ENCODE measurements at places on chromosomes 6 and 20. TPM values are rescaled to one million over a fixed set of nuclear protein-coding genes. Genes with fewer than 3 reads are reported as not detected.

The AVP gene
- not detected for total RNA-seq

The C6orf58 gene
- total RNA-seq = not detected

The SPATA25 gene
- total RNA-seq = 3.8 TPM

The RSPH4A gene
- total RNA-seq = 20.6 TPM

DNA sequence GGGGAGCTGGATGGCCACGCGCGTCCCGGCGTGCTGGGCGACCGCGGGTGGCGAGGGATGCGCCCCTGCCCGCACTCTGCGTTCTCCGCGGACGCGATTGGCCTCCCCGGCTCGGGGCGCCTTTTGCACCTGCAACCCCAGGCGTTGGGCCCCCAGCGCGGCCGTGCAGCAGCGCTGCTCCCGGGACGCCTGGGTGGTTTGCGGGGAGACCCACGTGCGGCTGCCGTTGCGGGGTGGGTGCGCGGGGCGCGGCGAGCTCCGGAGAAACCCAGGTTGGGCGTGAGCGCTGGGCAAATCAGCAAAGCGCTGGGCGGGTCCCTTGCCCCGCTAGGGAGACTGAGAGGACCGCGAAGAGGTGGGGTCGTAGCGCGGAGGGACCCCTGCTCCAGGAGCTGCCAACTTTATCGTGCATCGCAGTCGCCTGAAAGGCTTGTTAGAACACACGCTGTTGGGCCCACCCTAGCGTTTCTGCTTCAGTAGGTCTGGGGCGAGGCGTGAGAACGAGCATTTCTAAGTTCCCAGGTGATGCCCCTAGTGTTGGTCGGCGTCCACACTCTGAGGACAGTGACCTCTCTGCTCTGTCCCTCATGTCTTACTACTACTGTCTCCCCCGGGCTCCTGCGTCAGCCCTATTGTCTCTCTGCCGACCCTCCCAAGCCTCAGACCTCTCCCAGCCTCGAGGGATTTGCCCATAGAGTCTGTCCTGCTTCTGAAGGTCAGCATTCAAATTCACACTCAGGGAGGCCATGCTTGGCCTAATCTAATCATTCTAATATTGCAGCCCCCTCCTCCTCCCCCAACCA, 538 bp upstream of the ZFP64 start:
- peak overlapping the region; percentile 90 for H3K4me3 ChIP-seq
- H3K36me3 ChIP-seq = no peaks in the 10 kb centered on the region
- DNase-seq = peak; percentile 55
- H3K4me1 ChIP-seq = no peaks in the 10 kb centered on the region
- H3K27ac ChIP-seq = peak overlapping the region; percentile 93
- H3K27me3 ChIP-seq = no peaks in the 10 kb centered on the region

DNA sequence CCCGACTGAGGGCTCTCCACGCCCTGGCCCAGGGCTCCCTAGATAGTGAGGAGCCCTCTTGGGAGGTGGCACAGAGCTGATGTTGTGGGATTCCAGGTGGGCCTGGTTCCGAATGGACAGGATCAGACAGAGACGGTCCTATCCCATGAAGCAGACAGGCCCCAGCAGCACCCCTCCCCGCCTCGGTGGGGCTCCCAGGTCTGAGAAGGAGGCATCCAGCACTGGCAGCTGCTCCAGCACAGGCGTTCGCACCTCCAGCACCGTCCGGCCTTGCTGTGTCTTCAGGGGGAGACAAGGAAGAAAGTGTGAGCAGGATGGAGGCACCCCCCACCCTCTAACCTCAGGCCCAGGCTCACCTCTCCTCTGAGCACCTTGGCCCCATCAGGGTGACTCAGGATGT, 28.7 kb downstream of the COL11A2 start:
- H3K27ac ChIP-seq = no peak overlapping the region
- no peaks in the 10 kb centered on the region for H3K36me3 ChIP-seq
- no peak for DNase-seq
- H3K4me1 ChIP-seq = no peaks in the 10 kb centered on the region
- no peak overlapping the region for H3K4me3 ChIP-seq
- no peaks in the 10 kb centered on the region for H3K27me3 ChIP-seq

DNA sequence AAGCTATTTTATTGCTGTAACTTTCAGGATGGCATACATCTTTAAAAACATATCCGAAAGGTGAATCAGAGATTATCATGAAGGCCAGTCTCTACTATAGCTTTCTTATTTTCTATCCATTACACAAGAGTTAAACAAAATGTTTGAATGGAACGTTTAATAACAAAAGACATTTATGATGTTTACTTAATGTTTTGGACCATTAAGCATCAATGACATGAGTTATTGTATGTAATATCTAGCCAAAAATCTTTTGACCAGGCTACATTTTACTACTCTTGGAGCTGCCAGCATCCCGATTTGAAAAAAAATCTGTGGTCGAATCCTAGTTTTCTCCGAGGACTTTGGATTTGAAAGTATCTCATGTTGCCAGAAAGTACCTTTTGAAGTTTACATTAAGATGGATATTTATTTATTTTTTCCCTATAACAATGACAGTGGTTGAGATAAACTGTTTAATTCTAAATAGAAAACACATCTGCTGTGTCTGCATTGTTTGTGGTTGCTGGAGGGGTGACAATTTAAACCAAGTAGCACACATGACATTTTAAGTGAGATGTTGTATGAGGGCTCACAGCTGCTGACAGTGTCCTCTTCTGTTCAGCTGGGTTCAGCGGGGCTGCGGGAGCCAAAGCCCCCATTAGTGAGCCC, 293.7 kb upstream of the TCF21 start:
- no peaks in the 10 kb centered on the region for H3K27me3 ChIP-seq
- no peak overlapping the region for H3K27ac ChIP-seq
- DNase-seq = peak; percentile 98

DNA sequence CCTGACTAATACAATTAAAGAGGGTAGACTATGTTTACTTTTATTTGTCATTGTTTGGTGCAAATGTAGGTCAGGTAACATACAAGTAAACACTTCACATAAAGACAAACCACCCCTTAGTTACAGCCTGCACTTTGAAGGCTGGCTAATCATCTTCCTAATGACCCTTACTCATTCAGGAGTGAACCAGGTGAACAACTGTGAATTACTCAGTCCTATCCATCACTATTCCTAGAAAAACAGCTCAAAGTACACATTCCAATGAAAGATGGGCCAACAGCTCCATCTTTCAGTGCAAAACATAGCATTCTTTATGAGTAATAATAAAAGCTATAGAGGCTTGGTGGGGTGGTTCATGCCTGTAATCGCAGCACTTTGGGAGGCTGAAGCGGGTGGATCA, 78.2 kb downstream of the FRK start:
- H3K4me3 ChIP-seq = no peak overlapping the region
- H3K27me3 ChIP-seq = no peaks in the 10 kb centered on the region
- no peak for DNase-seq
- H3K36me3 ChIP-seq = no peaks in the 10 kb centered on the region
- H3K27ac ChIP-seq = no peak overlapping the region

DNA sequence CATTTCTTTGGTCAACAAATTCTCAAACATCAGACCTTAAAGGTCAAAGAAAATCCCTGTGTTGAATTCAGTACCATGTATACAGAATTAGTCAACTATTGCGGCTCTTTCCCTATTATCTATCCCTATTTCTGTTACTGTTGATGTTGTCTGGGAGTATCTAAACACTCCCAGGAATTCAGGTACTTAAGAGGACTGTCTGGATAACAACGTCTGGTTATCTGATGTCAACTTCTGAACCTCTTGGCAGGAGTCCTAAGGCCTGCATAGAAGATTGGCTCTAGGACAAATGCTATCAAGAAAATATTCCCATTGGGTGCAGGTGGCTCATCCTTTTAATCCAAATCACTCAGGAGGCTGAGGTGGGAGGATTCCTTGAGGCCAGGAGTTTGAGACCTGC, 255.6 kb downstream of the KHDC1L start:
- no peak for DNase-seq
- H3K36me3 ChIP-seq = no peaks in the 10 kb centered on the region
- H3K27me3 ChIP-seq = no peaks in the 10 kb centered on the region
- no peak overlapping the region for H3K27ac ChIP-seq
- no peaks in the 10 kb centered on the region for H3K4me1 ChIP-seq
- no peak overlapping the region for H3K4me3 ChIP-seq

DNA sequence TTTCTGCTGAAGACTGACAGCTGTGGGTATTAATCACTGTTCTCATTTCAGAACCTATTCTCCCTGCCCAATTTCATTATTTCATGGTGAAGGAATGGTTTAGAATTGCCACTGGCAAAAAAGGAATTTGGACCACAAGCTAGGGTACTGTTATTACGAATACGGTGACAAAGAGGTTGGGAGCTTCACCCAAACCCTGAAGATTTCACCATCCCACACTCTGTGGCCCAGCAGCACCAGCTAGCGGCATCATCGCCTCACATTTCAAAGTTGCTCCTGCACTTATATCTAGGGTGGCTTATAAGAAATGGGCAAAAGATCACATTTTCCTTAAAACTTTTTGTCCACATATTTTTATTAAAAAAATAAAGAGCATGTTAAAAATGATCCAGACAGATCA, 236.1 kb downstream of the SYNDIG1 start:
- no peak for DNase-seq
- H3K4me1 ChIP-seq = no peaks in the 10 kb centered on the region
- H3K36me3 ChIP-seq = no peaks in the 10 kb centered on the region
- H3K27me3 ChIP-seq = peaks cover 57% of the 10 kb centered on the region
- no peak overlapping the region for H3K4me3 ChIP-seq

DNA sequence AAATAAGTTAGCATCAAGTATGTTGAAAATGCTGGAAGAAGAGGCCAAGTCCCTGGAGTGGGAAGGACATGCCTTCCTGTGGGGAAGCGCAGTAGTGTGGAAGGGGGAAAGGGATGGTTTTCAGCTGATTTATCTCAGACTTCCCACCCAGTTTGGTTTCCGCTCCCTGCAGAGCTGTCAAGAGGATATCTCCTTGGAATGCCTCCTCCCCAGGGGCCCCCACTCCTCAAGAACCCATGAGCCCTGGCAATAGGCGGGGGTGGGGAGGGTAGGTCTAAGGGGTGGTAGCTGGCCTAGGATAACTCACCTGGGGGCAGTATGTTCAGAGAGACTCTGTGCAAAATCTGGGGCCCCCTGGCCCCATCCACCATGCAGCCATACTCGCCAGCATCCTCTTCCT, 696 bp downstream of the TREML1 start:
- no peak for DNase-seq
- H3K4me3 ChIP-seq = no peak overlapping the region
- H3K36me3 ChIP-seq = no peaks in the 10 kb centered on the region
- no peaks in the 10 kb centered on the region for H3K27me3 ChIP-seq
- H3K4me1 ChIP-seq = peaks cover 1% of the 10 kb centered on the region
- no peak overlapping the region for H3K27ac ChIP-seq

- no peaks in the 10 kb centered on the region for H3K27me3 ChIP-seq
- no peak for DNase-seq
- no peak overlapping the region for H3K27ac ChIP-seq
- H3K4me1 ChIP-seq = no peaks in the 10 kb centered on the region
Measured at GRCh38 chr20:18252597-18253451, 35.5 kb upstream of the ZNF133 start.

DNA sequence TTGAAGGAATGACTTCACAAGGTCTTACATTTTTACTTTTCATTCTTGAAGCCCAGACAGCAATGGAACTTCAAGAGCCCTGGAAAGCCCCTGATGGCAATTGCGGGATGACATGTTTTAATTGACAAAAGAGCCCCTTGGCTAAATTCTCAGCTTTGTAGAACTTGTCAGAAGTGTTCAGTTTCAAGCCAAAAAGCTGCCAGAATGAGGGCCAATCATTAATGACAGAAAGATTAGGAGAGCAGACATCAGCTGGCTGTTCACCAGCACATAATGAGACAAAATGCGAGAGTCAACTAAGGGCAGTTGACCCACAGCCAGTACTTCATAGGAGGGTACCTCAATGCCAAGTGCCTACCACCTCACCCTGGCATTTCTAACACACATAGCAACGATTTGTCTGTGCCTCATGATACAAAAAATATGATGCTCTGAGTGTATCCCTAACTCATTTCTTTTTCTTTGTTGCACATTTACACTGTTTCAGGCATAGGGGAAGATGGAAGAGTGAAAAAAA, 243.1 kb downstream of the MYLK4 start:
- H3K27me3 ChIP-seq = no peaks in the 10 kb centered on the region
- H3K36me3 ChIP-seq = no peaks in the 10 kb centered on the region
- peaks cover 18% of the 10 kb centered on the region for H3K4me1 ChIP-seq
- no peak for DNase-seq
- H3K27ac ChIP-seq = no peak overlapping the region

DNA sequence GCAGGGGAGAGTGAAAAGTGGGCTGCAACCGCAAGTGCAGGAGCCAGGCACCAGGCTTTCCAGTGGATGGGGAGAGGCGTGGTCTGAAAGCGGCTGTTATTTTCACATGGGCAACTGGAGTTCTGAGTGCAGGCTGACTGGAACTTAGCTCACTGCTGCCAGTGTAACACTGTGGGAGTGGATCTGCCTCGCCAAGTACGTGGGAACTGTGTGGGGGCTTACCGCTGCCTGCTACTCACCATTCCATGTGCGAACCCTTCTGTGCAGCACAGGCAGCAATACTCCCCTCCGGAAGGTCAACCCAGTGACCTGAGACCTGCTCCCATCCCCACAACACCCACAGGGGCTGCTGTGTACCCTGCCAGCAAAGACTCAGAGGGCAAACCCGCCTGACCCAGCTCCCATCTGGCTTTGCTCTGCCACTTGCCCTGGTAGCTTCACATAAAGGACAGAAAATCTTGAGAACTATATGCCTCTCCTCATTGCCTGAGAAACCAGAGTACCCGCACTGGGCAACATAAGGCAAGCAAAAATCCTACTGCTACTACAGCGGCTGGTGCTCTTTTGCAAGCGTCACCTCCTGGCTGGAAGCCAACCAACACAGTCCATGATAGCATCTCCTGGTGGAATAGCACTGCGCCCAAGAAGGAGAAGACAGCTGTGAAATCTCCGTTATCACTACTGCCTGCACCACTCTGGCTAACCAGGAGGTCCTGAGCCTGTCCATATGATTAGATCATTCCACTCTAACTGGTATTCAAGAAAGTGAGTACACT, 54.4 kb upstream of the SIRPG start:
- H3K27ac ChIP-seq = no peak overlapping the region
- H3K36me3 ChIP-seq = no peaks in the 10 kb centered on the region
- H3K4me3 ChIP-seq = no peak overlapping the region
- peak; percentile 20 for DNase-seq

- no peaks in the 10 kb centered on the region for H3K36me3 ChIP-seq
- H3K27ac ChIP-seq = peak overlapping the region; percentile 33
- H3K27me3 ChIP-seq = no peaks in the 10 kb centered on the region
- DNase-seq = peak; percentile 68
Measured at GRCh38 chr6:19035461-19036195, 648.5 kb downstream of the RNF144B start.
